Activated naive CD4-positive, alpha-beta T cell (primary cell): ENCODE measurements at places on chromosomes 7 and 10.

- DNase-seq: no peak
Measured at GRCh38 chr7:87875151-87876039, 765 bp downstream of the SLC25A40 start.

- peak; percentile 9 for DNase-seq
Measured at GRCh38 chr7:4745971-4746919, 29.2 kb upstream of the AP5Z1 start.

- no peak for DNase-seq
Measured at GRCh38 chr10:53713431-53713830, 940.8 kb upstream of the MBL2 start.

GRCh38 chr7:102417105-102417504, 16.3 kb upstream of the ORAI2 start:
- DNase-seq: no peak

DNA sequence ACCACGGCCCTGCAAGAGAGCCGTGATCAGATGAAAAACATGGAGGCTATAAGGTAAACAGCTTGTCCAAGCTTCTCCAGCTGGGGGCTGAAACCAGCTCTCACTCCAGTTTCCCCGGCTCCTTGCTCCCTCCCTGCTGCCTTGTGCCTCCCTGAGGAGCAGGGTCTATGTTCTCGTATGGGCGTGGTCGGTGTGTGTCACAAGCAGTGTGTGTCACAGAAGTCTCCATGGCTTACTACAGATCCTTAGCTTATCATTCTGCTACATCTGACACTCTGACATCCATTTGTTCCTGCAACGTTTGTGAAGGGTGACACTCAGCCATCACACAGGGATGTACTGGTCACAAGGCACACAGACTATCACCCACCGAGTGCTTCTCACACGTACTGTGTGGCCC, 54.6 kb downstream of the CSGALNACT2 start:
- no peak for DNase-seq

DNA sequence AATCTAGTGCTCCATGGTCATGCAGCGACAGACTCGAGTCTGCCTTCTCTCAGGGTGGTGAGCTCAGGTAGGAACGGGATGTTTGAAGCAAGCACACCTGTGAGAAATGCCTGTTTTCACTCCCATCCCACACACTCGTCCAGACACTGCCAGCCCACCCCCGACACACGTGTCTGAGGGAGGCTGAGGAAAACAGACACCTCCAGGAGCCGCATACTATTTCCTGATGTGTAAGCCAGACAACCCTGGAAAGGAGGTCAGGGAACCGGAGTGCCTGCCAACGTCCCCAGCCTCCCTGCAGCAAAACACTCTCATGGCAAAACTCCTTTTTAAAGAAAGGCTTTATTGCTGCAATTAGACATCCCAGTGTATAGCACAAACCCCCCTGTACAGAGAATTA, 80.2 kb downstream of the ALOX5 start:
- no peak for DNase-seq

DNA sequence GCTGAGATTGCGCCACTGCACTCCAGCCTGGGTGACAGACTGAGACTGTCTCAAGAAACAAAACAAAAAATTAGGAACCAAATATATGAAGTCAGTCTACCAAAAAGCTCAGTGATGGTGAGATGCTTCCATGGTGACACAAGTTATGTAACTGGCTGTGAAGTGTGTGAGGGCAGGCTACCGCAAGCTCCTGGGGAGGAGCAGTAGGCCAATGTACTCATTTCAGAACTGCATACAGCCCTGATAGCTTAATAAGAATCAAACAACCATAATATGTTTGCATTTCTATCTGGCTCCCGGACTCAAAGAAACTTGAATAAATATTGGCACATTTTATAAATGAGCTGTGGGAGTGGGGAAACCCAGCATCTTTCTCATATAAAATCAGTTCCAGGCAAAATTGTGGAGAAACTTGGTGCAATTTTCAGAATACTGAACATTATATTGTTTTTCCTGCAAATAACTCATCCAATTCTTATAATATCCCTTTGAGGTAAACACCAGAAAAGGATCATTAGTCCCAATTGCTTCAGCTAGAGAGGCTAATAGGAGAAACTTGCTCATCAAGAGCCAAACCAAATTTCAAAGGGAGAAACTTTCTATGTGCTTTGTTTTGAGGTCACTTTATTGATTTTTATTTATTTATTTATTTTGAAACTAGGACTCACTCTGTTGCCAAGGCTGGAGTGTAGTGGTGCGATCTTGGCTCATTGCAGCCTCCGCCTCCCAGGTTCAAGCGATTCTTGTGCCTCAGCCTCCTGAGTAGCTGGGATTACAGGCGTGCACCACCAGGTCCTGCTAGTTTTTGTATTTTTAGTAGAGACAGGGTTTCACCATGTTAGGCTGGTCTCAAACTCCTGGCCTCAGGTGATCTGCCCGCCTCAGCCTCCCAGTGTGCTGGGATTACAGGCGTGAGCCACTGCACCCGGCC, 127.0 kb downstream of the SORCS1 start:
- no peak for DNase-seq

DNA sequence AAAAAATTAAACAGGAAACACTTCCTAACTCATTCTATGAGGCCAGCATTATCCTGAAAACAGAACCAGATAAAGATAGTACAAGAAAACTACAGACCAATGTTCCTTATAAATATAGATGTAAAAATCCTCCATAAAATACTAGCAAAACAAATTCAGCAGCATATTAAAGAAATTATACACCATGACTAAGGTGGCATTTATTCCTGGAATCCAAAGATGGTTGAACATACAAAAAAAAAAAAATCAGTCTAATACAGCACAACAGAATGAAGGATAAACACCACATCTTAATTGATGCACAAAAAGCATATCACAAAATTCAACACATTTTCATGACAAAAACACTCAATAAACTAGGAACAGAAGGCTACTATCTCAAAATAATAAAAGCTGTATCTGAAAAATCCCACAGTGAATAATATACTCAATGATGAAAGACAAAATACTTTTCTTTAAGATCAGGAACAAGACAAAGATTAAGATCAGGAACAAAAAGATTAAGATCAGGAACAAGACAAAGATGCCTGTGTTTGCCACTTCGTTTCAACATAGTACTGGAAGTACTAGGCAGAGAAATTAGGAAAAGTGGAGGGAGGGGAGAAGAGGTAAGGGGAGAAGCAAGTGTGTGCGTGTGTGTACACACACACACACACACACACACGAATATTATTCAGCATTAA, 95.6 kb downstream of the SNX13 start:
- DNase-seq: no peak

DNA sequence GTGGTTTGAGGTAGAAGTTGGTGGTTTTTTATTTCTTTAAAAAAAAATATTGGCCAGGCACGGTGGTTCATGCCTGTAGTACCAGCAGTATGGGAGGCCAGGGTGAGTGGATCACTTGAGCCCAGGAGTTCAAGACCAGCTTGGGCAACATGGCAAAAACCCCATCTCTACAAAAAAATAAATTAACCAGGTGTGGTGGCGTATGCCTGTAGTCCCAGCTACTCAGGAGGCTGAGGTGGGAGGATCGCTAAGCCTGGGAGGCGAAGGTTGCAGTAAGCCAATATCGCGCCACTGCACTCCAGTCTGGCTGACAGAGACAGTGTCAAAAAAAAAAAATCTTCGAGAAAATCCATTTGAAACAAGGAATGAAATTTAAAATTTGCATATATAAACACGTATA, 1.1 kb downstream of the IL2RA start:
- DNase-seq: no peak

DNA sequence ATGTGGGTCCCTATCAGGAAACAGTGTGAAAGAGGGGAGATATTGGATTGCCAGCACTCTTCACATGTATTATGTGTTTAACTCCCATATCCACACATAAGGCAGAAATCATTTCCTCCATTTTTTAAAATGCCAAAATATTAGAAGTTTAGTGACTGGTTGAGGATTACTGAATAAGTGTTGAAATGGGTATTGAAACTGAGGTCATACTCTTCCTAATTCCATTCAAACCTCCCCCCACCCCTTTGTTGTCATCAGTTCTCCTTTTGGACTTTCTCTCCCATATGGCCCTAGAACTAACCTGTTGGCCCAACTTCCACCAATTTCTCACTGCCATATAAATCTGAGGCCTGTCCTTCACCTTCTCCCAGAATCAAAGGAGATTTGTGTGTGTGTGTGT, 81.6 kb downstream of the EVX1 start:
- DNase-seq: no peak

DNA sequence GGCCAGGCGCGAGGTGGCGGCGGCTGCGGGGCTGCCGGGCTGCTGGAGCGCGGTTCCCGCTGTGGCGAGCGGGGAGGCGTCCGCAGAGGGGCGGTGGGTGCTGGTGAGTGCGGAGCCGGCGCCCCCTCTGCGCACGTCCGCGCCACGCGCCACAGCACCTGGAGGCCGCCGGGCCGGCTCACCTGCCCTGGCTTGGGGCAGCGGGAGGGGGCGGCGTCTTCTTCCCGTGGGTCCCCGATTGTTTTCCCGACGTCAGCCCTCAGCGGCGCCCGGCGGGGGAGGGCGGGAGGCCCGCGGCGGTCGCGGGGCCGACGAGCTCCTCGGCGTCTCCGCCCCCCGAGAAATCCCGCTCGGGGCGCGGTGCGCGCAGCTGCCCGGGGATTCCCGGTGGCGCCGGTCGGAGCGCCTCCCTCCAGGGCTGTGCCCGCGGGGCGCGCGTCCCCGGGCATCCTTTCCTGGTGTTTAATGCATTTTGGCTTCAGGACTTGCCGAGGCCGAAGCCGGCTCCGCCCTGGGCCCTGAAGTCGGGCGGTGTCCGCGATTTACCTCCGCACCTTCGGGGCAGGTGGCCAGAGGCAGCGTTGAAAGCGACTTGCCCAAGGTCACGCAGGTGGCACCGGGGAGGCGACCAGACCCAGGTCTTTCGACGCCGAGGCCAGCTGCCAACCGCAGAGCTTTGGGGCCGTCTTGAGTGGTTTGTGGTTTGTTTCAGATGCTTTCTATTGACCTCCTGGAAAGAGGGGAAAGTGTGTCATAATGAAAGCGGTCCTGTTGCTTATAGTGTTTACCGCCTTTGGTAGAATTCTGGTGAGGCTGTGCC, 561 bp downstream of the PLEKHA1 start:
- DNase-seq: peak; percentile 39

DNA sequence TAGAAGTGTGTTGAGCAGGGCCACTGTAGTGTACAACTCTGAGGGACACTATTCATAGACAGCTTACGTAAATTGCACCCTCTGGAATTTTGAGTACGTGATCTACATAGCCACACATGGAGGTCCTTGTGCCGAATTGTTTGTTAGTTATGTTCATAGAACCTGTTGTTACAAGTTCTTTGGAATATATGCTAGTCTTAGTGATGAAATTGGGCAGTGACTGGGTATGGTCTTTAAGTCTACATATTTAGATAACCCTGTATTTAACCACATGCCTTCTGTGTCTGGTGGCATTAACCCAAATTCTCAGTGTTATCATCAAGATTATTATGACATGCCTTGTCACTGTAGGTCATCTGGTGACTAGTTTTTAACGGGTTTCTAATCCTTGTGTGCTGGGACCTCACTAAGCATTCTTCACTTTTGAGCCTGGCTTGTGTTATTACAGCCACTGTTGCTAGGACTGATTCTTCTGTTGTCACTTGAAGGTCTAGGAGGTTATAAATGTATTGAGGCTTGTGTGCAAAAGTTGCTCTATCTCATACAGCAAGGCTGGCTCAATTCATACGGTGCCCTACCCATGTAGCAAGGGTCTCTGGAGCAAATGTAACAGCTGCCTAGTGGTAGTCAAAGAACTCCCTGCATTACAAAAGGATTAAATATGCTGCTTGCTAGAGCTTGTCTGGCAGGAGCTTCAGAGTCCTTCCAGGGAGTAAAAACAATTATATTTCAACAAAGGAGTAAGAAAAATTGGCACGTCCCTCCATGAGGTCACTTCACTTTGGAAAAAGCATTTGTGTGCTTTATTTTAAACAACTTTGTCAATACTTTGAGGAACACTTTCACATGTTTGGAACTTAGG, 65.4 kb downstream of the CDK14 start:
- no peak for DNase-seq

DNA sequence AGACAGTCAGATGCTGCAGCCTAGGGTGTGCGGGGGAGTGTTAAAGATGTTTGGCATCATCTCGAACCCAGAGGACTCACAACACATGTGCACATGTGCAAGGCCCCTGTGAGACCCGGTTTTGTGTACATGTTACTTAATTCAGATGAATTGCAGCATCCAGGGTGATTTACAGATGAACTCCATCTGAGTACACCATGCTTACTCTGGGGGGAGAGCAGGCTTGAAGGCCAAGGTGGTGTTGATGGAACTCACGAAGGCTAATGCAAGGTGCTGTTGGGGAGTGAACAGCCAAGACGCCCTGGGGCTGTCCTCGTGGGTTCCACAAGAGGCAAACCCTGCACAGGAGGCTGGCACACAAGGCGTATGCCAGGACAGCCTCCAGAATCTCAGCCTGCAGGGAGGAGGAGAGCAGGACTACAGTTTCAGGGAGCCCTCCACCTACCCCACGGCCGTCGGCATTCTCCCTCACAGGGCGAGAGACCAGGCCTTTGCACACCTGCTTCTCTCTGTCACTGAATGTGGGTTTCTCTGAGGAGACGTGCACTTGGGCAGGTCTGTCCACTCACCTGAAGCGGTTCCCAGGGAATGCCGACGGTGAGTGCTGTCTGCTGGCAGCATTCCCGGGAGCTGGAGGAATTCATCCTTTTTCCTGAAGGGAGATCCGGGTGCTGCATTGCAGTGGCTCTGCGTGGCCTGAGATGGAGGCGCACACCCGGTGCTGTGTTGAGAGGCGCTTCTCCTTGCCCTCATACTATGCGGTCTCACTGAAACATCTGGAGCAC, 178.5 kb upstream of the RNF32 start:
- DNase-seq: no peak

DNA sequence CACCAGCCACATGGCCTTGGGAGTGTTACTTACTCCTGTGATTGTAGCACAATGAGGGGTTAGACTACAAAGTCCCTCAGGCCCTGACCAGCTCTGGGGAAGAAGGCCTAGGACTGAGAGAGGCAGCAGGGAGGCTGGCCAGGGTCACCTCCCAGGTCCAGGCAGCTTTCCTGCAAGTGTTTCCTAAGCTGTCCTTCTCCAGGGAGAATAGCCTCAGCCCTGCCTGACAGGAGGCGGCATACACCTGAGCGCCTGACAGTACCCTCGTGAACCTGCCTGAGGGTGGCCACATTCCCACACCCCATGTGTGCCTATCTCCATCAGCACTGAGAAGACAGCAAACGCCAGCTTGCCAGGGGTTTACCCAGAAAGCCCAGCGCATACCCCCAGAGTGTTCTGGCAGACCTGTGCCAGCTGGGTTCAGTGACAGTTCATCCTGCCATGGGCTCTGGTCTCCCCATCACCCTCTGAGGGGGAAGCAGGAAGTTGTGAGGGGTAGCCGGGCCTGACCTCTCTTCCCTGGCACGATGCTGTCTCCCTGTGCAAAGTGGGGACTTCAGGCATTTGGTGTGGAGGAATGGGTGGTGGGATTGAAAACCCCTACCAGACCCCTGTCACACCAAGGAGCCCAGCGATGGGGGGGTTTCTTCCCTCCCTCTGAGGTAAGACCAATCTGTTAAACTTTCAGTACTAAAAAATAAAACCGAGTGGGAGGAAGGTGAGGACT, 56.3 kb upstream of the CAMK2B start:
- no peak for DNase-seq

DNA sequence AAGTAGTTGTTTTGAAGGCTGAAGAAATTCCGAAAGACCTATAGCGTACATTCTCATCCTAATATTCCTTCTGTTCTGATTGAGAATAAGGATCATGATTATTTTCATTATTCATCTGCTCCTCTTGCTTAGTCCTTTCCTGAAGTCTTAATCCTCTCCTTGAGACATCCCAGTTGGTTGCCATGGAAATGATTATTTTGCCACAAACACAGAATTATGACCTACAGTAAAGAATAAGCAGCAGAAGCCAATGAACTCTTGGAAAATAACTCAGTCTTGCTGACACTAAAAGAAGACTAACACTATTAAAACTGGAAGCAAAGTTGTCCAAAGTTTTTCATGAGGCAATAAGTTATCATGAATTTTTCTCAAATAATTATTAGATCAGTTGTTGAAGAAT, 47.8 kb upstream of the JAZF1 start:
- DNase-seq: no peak
